ENCODE measurements at places on chromosomes 1 and 21.

DNA sequence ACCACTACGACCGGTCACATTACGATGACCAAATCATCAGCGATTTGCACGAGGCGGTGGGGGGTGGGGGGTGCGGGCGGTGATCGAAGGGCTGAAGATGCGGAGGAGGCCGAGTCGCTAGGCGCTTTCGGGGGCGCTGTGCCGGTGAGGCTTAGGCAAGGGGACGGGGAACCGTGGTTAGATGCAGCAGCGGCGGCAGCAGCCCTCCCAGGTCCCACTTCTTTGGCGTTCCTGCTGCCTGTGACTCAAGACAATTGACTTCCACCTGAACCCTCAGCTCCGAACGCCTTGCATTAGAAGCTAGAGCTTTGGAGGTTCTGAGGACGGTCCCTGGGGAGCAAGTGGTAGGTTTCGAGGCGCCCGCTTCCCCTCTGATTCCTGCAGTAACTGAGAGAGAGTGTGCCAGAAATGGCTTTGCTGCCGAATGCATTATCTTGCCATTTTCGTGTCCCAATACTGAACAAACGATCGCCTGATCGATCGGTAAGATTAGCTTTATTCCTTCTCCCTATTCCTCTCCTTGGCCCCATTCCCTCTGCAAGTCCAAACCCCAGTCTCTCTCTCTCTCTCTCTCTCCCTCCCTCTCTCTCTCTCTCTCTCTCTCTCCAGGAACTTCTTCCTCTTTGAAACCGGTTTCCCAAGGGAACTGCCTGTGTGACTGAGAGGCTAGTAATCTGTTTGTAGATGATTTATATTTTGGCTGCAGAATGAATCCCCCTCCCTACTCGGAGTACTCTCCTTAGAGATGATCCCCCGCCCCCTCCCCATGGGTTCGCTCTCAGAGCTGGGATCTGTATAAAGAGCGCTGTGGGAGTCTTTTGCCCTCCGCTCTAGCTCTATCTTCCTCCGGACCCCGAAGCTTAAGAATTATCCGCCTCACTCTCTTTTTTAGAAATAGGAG is 735 bp upstream of the BRINP3 start:
- DNase-seq = no peak

GRCh38 chr1:119954476-119955422 is 58.4 kb upstream of the ADAM30 start:
- DNase-seq = no peak

- no peak for DNase-seq
Measured at GRCh38 chr1:201433609-201434008, 12.1 kb upstream of the TNNI1 start.

- DNase-seq = no peak
Measured at GRCh38 chr1:44828841-44829440, 14.1 kb downstream of the PTCH2 start.

DNA sequence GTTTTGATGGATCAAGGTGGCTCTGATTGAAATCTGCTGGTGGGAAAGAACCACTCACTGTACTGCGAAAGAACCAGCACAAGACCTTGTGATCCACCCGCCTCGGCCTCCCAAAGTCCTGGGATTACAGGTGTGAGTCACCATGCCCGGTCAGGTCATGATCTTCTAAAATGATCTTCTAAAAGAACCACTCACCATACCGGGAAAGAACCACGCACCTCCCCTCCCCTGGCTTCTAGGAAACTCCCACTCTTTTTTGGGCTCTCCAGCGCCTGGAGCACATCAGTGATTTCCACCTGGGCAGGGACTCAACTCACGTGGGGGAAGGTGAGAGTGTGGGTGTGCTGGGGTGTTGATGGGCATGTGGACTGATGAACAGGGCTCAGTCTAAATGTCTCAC is 7.9 kb upstream of the RAB7B start:
- DNase-seq = no peak

- no peak for DNase-seq
Measured at GRCh38 chr1:94142022-94142421, 21.1 kb upstream of the ABCA4 start.

GRCh38 chr21:35674895-35675470 is 385.3 kb downstream of the SETD4 start:
- no peak for DNase-seq

DNA sequence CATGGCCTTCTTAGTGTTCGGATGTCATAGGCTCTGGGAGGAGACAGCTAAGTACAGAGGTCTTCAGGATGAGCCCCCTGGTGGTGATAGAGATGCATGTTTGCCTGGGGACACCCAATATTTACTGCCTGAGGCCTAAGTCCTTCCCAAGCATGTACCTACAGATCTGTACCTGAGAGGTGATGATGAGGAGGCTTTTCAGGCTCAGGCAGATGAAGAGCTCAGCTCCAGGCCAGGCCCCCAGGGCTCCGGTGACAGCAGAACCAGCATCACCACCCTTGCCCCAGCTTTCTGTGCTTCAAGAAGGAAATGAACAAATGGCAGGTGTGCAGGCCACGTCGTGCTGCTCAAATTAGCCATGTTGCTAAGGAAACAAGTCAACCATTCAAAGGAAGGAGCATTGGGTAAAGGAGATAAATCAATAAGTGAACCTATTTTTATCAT is 21.1 kb downstream of the CACNA1E start:
- no peak for DNase-seq

GRCh38 chr1:119329541-119330461 is 38.8 kb upstream of the HAO2 start:
- no peak for DNase-seq

- DNase-seq = no peak
Measured at GRCh38 chr1:52654063-52654462, 21.1 kb downstream of the SHISAL2A start.

- no peak for DNase-seq
Measured at GRCh38 chr1:221620437-221621384, 121.2 kb downstream of the DUSP10 start.

DNA sequence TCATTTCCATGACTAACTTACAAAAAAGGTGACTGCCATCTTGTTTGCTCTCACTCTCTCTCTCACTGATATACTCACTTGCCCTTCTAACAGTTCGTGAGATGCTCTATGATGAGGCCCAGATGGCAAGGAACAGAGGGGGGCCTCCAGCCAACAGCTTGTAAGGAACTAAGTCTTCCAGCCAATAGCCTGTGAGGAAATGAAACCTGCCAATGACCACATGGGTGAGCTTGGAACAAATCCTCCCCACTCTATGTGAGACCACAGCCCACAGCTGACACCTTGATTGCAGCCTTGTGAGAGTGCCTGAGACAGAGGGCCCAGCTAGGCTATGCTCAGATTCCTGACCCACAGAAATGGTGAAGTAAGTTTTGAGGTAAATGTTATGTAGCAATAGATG is 153.7 kb downstream of the HHIPL2 start:
- DNase-seq = no peak
